ENCODE measurements at places on chromosomes 5 and 9.

- DNase-seq, result no peak
These were observed 24.1 kb downstream of the PHF2 start for GRCh38 chr9:93600504-93600903.

DNA sequence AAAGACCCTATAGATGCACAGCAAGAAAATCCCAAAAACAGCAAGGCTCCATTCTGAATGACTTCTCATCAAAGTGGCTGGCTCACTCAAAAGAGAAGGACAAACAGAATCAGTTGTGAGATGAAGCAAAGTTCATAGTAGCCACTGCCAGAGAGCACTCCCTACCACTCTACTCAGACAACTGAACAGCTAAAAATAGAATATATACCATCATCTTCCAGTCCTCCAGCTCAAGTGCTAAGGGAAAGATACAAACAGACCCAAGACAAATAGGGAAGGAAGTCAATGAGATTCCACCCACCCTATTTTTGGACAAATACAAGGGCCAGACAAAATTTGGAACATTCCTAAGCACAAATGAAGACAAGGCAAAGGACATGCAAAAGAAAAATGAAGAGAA, 20.6 kb downstream of the GNAQ start:
- no peak for DNase-seq

DNA sequence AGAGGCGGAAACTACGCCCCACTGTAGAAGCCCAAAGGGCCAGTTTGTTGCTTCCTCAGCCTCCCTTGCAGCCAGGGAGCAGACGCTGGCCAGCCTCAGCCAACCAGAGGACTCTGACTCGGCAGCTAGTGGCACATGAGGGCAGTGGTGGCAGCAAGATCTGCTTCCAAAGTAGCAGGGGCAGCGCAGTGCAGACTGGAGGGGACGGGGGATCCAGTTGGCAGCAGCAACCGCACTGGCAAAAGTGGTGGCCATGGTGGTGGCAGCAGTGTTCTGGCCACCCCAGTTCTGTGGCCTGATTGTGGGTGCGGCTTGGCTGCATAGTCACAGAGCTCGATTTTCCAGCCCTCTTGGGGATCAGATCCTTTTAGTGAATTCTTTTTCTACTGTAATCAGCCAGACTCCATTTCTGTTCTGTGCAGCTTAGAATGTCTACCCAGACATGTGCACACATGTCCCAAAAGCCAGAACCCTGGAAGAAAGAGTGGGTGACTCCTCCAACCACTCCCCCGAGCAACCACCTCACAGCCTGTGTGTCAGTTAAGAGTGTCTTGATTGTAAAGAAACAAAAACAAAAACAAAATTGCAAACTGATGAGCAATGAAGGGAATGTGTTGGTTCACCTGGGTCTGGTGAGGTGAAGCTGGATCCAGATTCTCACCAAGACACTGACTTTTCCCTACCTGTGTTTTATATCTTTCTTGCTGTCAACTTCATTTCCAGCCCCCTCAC, 11.0 kb upstream of the ZBTB43 start:
- no peak for DNase-seq

- no peak for DNase-seq
These were observed 202.1 kb downstream of the FBXL7 start for GRCh38 chr5:15702102-15702501.

DNA sequence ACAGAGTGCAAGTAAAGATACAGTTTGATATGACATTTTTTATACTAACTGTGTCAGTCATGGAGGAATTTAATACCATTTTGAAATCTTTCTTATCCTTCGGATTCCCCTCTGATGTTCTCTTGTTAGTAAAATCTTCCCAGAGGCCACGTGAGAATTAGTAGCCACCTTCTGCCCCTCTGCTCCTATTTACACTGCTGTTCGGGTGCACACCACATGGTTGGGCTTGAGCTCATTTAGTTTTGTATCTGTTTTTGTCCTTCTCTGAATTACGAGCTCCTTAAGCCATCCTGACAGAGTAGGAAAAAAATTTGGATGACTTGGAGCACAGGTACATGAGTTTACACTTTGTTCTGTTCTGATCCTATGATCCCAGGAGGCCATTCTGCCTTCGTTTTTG, 109.7 kb downstream of the SV2C start:
- DNase-seq, result no peak

GRCh38 chr5:139849942-139850341, 54.3 kb downstream of the PSD2 start:
- DNase-seq, result no peak

DNA sequence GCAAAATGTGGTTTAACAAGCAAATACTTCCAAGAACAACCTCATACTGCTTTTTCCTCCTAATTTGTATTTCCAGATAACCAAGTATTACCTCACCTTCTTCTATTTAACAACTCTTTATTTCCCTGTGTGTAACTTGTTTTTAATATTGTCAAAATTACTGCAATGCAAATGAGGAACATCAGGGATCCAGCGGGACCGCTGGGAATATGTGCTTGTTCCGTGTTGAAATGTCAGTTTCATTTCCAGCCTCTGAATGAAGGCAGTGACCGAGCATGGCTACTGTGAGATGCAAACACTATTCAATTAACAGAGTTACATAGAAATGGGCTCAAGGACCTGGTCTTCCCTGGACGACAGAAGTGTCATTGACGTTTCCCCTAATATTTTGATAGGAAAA, 110.8 kb upstream of the CTSL start:
- DNase-seq, result no peak

GRCh38 chr5:177370488-177371119, 12.9 kb downstream of the RGS14 start:
- DNase-seq, result no peak

GRCh38 chr5:171371326-171371725, 16.3 kb upstream of the NPM1 start:
- DNase-seq, result no peak

- DNase-seq, result no peak
These were observed 105.8 kb upstream of the IL6ST start for GRCh38 chr5:56100439-56101176.

- no peak for DNase-seq
These were observed 1227.5 kb downstream of the FOXD4L5 start for GRCh38 chr9:64057553-64057952.

Data from activated CD4-positive, alpha-beta T cell treated with anti-CD3 and anti-CD28 coated beads for 24 hours (primary cell).